ENCODE measurements at places on chromosomes 1 and 21. TPM values are rescaled to one million over a fixed set of nuclear protein-coding genes. Genes with fewer than 3 reads are reported as not detected.

DNA sequence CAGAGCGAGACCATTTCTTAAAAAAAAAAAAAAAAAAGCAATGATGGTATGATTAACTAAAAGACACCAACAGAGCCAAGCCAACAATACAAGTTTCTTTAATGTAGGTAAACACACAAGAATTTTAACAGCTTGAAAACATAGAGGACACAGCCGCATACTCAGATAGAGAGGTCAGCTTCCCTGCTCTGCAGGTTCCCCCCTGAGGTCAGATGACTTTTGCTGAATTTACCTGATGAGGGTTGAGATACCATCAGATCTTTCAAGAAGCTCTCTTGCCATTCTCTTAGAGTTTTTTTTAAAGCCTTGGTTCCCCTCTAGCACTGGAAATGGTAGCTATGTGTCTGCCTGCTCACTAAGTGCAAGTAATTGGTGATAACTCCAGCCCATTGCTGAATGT, 31.1 kb downstream of the BCAS2 start:
- no peak overlapping the region for H3K27ac ChIP-seq
- H3K27me3 ChIP-seq = no peaks in the 10 kb centered on the region
- no peak for DNase-seq
- H3K4me3 ChIP-seq = no peak overlapping the region
- no peaks in the 10 kb centered on the region for H3K4me1 ChIP-seq
- H3K36me3 ChIP-seq = no peaks in the 10 kb centered on the region

DNA sequence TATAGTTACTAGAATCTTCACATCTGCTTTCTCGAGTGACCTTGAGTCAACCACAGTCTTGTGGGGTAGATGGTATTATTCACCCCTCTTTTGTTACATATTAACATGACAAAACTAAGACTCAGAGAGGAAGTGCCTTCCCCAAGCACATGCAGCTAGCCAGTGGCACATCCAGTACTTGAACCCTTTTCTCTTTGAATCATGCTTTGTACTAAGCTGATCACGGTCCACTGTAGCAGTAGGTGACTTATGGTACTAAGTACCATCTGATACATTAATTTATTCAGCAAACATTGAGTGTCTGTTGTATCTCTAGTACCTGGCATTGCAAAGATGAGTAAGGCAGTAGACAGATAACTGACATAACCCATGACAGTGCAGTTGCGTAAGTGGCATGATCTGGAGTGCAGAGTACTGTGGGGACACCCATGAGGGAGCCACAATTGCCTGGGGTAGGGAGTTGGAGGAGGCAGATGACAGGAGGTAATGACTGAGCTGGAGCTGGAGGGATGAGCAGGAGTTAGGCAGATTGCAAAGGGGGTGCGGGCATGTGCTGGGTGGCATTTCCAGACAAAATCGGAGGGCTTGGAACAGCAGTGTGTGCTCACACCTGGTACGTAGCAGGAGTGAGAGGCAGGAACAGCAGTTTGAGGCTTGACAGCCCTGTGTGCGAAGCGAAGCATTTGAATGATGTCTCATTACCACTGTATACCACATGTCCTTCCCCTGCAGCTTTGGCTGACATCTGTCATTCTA, 29.8 kb downstream of the UCK2 start:
- DNase-seq = no peak
- no peaks in the 10 kb centered on the region for H3K36me3 ChIP-seq
- H3K4me3 ChIP-seq = no peak overlapping the region
- no peak overlapping the region for H3K27ac ChIP-seq
- H3K4me1 ChIP-seq = no peaks in the 10 kb centered on the region

DNA sequence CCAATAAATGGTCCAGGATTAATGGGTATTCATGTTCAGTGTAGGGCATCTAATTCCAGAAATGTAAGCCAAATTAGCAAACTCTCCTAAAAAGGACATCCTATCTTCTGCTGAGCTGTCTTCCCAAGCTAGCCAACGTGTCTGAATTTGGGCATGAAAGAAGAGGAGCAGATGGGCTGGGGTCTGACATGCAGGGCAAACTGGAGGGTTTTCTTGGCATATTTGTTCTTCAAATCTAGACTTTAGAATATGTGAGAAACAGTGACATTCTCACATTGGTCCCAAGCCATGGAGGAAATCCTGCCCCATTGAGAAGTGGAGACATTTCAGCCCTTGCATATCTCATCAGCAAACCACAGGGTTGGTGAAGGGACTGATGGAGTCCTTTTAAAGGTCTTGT, 67.2 kb downstream of the LRIG2 start:
- DNase-seq = no peak
- H3K4me1 ChIP-seq = peaks cover 26% of the 10 kb centered on the region
- no peak overlapping the region for H3K4me3 ChIP-seq
- no peaks in the 10 kb centered on the region for H3K36me3 ChIP-seq

DNA sequence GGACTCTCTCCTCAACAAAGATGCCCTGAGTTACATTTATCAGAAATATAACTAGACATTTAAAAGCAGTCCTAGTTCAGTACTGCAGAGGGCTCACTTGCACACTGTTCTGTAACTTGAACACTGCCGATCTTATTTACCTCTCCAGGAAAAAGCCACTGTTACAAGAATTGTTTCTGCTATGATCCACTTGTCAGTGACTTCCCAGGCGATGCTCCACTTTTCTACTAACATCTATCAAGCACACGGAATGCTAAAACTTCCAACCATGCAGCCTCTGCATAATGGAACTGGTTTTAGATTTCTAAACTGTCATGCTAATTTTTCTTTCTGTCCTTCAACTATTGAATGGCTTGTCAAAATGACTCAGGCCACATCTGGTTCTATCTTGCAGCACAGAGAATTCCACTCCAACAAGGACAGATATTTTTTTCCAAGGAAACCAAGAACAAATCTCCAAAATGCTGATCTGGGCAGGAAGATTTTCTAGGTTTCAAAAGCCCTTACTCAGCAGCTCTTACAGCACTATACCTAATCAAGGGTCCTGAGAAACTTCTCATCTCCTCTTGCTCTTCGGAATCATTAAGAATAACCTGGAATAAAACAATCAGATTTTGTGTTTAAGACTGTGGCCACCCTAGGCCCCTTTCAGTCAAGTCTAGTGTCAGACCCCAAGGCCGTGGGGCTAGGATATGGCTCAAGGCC, 9.9 kb downstream of the SEC16B start:
- H3K36me3 ChIP-seq = no peaks in the 10 kb centered on the region
- no peak overlapping the region for H3K4me3 ChIP-seq
- no peaks in the 10 kb centered on the region for H3K4me1 ChIP-seq
- peak; percentile 26 for DNase-seq

DNA sequence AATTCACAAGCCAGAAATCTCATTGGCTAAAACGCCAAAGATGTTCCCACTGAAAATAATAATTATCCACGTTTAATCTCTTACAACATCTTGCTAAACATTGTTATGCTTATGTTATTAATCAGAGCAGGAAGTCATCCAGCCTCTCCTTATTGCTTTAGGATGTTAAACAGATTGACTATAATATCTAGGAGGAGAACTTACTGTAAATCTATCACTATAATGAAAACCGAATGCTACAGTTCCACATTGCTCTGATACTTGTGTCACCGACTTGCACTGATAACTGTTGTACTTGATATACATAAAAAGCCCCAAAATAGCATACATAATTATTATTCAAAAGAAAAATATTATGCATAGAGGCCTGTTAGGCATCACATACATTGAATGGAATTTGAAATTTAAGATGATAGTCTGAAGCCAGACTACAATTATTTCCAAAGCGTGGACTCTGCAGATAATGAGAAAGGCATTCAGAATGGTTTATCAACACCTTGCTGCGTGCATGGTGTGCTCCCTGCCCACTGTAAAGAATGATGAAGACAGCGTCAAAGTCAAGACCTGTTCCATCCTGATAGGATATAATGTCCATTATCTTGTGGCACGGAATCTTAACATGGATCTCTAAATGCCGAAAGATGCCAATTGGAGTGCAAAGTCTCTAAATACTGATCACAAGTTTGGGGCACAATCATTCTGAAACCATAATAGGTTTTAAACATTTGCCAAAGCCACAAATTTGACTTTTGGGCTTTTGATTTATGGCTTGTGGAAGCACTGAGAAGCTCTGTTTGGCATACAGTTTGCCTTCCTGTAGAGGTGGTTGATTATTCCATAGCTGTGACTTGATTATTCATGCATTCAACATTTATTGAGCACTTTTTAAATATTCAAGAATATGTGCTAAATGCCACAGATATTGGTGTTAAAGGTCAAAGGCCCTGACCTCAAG, 71.3 kb downstream of the CRB1 start:
- peaks cover 1% of the 10 kb centered on the region for H3K27me3 ChIP-seq
- no peak overlapping the region for H3K4me3 ChIP-seq
- no peak for DNase-seq

NPR1 gene
- 9.8 TPM for total RNA-seq
